NCI-H2107 (cell line): ENCODE measurements at places on chromosomes 11 and 22.

- peak; percentile 39 for DNase-seq
Measured at GRCh38 chr22:49152127-49152938, 675.3 kb downstream of the BRD1 start.

GRCh38 chr11:129373489-129373953 lies 2.1 kb upstream of the BARX2 start:
- no peak for DNase-seq

DNA sequence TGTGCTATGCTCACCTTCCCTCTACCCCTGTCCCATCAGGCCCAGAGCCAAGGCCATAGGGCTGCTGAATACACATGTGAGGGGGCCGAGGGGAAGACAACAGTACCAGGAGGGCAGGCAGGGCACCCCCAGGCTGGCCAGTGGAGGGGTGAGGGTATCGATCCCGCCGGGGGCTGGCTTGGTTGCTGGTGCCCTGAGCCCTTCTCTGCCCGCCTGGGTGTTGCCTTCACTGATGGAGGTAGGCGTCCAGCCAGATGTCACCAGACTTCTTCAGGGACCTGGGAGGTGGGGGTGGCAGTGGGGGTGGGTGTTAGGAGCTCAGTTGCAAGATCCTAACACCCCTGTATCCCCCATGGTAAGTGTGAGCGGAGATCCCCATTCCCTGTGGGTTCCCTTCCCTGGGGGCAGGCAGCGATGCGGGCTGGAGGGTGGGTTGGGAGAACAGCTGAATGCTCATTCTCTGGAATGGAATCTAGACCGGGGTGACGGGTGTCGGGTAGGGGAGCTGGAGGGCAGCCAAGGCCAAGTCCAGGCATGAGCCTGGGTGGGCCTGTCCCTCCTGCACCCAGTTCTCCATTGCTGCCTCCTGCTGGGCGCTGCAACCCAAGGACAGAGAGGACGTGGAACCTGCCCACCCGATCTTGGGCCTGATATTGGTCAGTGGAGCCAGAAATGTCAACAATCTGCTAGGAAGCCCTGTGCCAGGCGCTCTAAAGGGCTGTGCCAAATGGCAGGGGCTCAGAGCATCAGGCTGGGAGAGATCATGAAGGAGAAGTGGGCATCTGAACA lies 17.6 kb downstream of the FADS3 start:
- no peak for DNase-seq

GRCh38 chr22:35950262-35950661 lies 78.4 kb downstream of the RBFOX2 start:
- DNase-seq = no peak

GRCh38 chr22:22555596-22555995 lies 3.5 kb downstream of the PRAME start:
- DNase-seq = no peak
